GM23338 (cell line): ENCODE measurements at places on chromosomes 6 and 20. TPM values are rescaled to one million over a fixed set of nuclear protein-coding genes. Genes with fewer than 3 reads are reported as not detected.

GRCh38 chr6:13135152-13135551, 193.2 kb downstream of the TBC1D7 start:
- no peaks in the 10 kb centered on the region for H3K27me3 ChIP-seq
- no peaks in the 10 kb centered on the region for H3K36me3 ChIP-seq
- DNase-seq: no peak
- no peaks in the 10 kb centered on the region for H3K4me1 ChIP-seq

DNA sequence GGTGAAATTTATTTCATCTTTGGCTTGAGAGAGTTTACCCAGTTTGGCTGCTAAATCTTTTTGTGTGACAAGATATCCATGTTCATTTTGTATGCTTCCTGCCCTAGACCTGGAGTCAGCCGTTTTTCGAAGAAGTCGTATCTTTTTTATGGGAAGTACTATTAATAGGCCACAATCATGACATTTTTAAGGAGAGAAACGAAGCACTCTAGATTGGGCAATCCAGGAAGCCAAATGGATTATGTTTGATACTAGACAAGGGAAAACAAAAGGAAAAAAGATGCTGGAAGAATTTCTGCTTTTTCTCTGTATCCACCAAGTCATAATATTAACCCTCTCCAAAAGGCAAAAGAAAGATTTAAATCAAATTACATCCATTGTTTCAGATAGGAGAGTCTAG, 214.6 kb downstream of the HDGFL1 start:
- H3K4me3 ChIP-seq: no peak overlapping the region
- no peak for DNase-seq

The UST gene
- total RNA-seq: 32.3 and 33.0 TPM in 2 replicates

DNA sequence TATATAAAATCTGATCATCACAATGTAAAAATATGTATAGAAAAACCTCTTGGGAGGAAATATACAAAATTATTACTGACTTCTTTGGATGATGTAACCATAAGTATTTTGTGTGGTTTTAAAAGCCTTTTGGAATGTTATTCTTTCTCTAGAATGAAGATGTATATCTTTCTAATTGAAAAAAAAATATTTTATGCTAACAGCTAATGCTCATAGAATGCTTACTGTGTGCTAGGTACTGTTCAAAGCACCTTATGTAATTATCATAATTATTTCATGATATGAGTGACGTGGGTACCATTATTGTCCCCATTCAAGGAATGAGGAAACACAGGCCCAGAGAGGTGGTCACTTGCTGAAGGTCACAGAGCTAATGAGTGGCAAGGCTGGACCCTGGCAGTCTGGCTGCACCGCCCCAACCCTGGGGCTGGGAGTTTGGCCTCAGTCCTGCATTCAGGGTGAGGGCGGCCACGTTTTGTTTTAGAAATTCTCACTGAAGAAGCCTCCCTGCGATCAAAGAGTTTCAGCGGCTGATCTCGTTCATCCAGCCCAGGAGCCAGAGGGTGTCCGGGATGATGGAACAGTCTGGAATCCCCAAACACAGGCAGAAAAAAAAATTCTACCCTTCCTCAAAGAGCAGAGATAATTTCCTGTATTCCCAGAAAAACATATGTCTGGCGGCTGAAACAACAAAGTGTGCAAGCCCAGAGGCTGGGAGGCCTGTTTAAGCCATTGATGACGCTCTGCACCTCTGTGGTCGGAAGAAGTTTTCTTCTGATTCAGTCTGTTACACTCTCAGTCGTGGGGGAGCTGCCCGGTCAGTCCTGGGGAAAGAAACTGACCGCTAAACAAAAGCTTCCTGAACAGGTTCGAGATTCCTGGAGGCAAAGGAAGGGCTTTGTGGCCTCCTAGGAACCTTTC, 37.3 kb downstream of the TFEB start:
- no peaks in the 10 kb centered on the region for H3K4me1 ChIP-seq
- H3K4me3 ChIP-seq: no peak overlapping the region
- H3K27me3 ChIP-seq: no peaks in the 10 kb centered on the region
- no peak overlapping the region for H3K27ac ChIP-seq
- DNase-seq: no peak

- peak overlapping the region; percentile 16 for H3K27ac ChIP-seq
- no peak overlapping the region for H3K4me3 ChIP-seq
- DNase-seq: peak; percentile 45
- no peaks in the 10 kb centered on the region for H3K4me1 ChIP-seq
- H3K36me3 ChIP-seq: no peaks in the 10 kb centered on the region
Observed at GRCh38 chr20:3423126-3423525, 15.7 kb upstream of the DNAAF9 start.

GRCh38 chr6:106927531-106928398, 46.8 kb downstream of the CD24 start:
- H3K4me3 ChIP-seq: no peak overlapping the region
- H3K36me3 ChIP-seq: no peaks in the 10 kb centered on the region
- no peaks in the 10 kb centered on the region for H3K27me3 ChIP-seq

The CD93 gene
- total RNA-seq: 0.04 TPM in 1 of 2 replicates, not detected in the other

GRCh38 chr20:59664421-59664941, 60.1 kb downstream of the PHACTR3 start:
- H3K4me1 ChIP-seq: no peaks in the 10 kb centered on the region
- no peak overlapping the region for H3K27ac ChIP-seq
- H3K27me3 ChIP-seq: peaks cover 4% of the 10 kb centered on the region; the same call in 1 of the 2 replicates
- no peak overlapping the region for H3K4me3 ChIP-seq
- no peaks in the 10 kb centered on the region for H3K36me3 ChIP-seq

DNA sequence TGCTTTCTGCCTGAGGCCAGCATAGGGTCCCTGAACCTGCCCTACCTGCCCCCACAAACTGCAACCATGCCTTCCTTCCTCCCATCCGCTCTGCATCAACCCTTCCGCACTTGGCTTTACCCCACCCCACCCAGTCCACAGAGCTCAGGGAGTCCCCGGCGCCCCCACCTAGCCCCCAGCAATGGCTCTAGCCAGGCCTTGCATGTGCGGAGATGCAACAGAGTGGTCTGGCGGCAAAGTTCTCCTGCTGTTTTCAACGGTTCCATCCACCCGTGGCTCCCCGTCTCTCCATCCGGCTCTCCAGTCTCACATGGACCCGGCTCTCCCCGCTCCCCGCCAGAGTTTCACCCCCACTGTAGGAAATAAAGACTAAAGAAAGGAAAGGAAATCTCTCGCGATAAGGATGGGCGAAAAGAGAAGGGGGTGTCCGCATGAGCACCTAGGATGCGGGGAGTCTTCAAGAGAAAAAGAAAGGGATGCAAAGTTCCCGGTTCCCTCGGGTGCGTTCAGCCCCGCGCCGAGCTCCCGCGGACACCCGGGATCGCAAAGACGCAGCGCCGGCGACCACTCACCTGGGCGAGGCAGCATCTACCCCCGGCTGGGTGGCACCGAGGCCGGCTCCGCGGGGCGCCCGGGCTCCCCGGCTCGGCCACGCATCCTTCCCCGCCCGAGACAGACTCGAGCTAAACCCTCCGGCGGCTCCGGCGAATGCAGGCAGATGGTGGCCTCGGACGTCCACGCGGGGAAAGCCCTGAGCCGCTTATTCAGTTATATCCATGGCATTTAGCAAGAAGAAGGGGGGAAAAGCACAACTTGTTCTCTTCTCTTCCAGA, 579 bp downstream of the LRFN2 start:
- peak overlapping the region; percentile 79 for H3K4me3 ChIP-seq
- peaks cover 32% of the 10 kb centered on the region for H3K27me3 ChIP-seq
- no peaks in the 10 kb centered on the region for H3K36me3 ChIP-seq
- DNase-seq: no peak
- H3K27ac ChIP-seq: no peak overlapping the region
- H3K4me1 ChIP-seq: peaks cover 30% of the 10 kb centered on the region

DNA sequence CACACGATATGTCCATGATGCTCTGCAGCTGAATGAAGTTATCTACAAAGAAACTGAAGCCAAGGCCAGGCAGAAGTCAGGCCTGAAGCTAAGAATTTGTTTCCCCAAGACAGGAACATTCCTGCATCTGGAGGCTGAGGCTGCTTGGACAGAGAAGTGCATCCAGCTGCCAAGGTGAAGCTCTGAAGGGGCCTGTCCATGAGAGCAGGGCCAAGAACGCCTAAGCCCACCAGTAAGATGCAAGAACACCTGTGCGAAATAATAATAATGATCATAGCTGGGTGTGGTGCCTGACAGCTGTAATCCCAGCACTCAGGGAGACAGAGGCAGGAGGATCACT, 37.7 kb upstream of the B4GALT5 start:
- no peaks in the 10 kb centered on the region for H3K27me3 ChIP-seq
- H3K4me1 ChIP-seq: peaks cover 12% of the 10 kb centered on the region
- no peak for DNase-seq
- no peak overlapping the region for H3K27ac ChIP-seq

The ZNF391 gene
- total RNA-seq: 12.6 and 22.5 TPM in 2 replicates

- DNase-seq: peak; percentile 50
- H3K4me1 ChIP-seq: no peaks in the 10 kb centered on the region
- H3K27ac ChIP-seq: no peak overlapping the region
- H3K4me3 ChIP-seq: no peak overlapping the region
- no peaks in the 10 kb centered on the region for H3K27me3 ChIP-seq
- no peaks in the 10 kb centered on the region for H3K36me3 ChIP-seq
Observed at GRCh38 chr20:46751856-46752255, 42.4 kb downstream of the SLC2A10 start.

GRCh38 chr6:3209114-3210023, 18.1 kb downstream of the TUBB2B start:
- H3K27ac ChIP-seq: no peak overlapping the region
- no peak overlapping the region for H3K4me3 ChIP-seq
- H3K27me3 ChIP-seq: no peaks in the 10 kb centered on the region
- DNase-seq: peak; percentile 94
- H3K36me3 ChIP-seq: no peaks in the 10 kb centered on the region

GRCh38 chr6:16136621-16137450, 8.0 kb downstream of the MYLIP start:
- H3K36me3 ChIP-seq: peaks cover 16% of the 10 kb centered on the region; the same call in 1 of the 2 replicates
- H3K4me3 ChIP-seq: no peak overlapping the region
- no peaks in the 10 kb centered on the region for H3K27me3 ChIP-seq
- peaks cover 47% of the 10 kb centered on the region for H3K4me1 ChIP-seq
- no peak overlapping the region for H3K27ac ChIP-seq

DNA sequence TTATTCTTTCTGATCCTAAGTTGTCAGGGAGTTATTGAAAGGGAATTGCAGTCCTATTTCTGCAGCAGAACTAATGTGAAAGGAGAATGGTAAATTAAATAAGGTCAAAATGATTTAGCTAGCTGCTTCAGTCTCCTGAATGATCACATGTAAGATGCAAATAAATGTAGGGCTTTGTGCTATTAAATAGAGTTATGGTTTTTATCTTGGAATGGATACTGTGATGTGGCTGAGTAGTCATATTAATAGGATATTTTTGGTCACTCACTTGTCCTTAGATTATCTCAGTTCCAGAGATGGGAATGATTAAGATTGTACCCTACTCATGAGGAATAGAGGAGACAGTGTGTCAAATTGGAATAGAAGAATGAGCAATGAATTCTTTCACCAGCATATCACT, 129.6 kb downstream of the PLCB4 start:
- no peak for DNase-seq
- no peak overlapping the region for H3K4me3 ChIP-seq
- H3K36me3 ChIP-seq: no peaks in the 10 kb centered on the region
- no peak overlapping the region for H3K27ac ChIP-seq
- no peaks in the 10 kb centered on the region for H3K27me3 ChIP-seq

- no peaks in the 10 kb centered on the region for H3K36me3 ChIP-seq
- no peaks in the 10 kb centered on the region for H3K4me1 ChIP-seq
- no peak overlapping the region for H3K27ac ChIP-seq
Observed at GRCh38 chr20:23782366-23782983, 31.7 kb upstream of the CST1 start.

The LHFPL5 gene
- total RNA-seq: not detected in 2 replicates

DNA sequence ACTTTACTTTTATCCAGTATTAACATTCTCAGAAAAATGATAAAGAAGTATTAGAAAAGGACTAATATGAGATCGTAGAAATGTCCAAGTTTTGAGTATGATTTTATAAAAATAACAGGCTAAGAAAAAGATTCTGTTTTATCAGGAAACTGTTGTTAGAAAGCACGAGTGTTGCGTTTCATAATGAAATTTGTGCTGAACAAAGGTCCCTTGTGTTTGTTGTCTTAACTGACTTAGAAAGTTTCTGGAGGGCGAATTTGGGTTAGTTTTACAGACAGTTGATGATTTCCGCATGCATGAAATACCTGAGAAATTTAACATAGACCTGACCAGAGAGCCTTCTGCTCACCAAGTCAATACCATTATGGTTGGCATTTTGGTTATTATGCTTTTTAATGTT, 136.0 kb downstream of the FNDC1 start:
- no peak overlapping the region for H3K27ac ChIP-seq
- no peaks in the 10 kb centered on the region for H3K36me3 ChIP-seq
- no peak for DNase-seq
- H3K4me3 ChIP-seq: no peak overlapping the region

DNA sequence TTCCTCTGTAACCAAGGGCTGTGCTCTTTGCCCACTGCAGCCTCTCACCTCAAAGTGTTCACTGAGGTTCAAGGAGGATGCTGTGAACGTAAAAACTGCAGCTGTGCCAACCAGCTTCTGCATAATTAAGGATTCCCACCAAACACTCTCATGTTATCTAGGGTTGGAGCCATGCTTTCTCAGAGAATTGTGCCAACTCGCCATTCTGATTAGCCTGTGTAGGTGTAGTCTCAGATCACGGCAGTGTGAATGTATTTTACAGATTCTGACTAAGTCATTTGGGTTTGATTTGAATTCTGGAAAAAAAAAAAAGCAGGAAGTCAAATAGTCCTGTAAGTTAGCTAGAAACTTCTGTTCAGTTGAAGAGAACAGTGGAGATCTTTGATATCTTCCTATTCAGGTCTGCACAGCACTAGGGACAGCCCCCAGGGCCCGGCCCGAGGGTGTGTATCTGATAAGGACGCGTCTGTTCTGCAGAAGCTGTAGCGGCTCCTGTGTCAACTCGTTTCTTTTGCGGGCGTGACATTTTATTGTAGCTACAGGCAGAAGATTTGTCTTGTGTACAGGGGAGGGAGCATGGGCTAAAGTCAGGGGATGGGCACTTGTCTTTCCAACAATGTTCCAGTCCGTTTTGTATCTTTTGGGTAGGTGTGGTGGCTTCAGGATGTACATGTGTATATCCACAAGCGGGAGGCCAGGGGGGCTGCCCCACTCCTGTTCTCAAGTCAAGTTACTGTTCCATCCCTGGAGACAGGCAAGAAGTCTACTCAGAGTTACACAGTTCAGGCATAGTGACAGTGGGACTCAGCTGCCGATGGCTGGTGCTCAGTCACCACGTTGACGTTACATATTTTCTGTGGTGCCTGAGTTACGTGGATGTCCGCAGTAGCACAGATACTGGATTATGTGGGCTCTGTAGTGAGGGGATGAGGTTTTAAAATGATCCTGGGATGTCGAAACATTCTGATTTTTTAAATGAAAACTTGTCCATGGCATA, 12.4 kb downstream of the IRF4 start:
- no peak overlapping the region for H3K4me3 ChIP-seq
- no peaks in the 10 kb centered on the region for H3K36me3 ChIP-seq
- DNase-seq: no peak
- H3K27me3 ChIP-seq: no peaks in the 10 kb centered on the region
- H3K4me1 ChIP-seq: no peaks in the 10 kb centered on the region

GRCh38 chr20:9759392-9759791, 79.5 kb downstream of the PAK5 start:
- peak; percentile 21 for DNase-seq
- no peaks in the 10 kb centered on the region for H3K27me3 ChIP-seq
- no peak overlapping the region for H3K4me3 ChIP-seq
- peaks cover 15% of the 10 kb centered on the region for H3K4me1 ChIP-seq
- no peak overlapping the region for H3K27ac ChIP-seq
- no peaks in the 10 kb centered on the region for H3K36me3 ChIP-seq

The CCND3 gene
- 24.5 and 30.9 TPM in 2 replicates for total RNA-seq
